ENCODE measurements at places on chromosomes 11 and 22.

DNA sequence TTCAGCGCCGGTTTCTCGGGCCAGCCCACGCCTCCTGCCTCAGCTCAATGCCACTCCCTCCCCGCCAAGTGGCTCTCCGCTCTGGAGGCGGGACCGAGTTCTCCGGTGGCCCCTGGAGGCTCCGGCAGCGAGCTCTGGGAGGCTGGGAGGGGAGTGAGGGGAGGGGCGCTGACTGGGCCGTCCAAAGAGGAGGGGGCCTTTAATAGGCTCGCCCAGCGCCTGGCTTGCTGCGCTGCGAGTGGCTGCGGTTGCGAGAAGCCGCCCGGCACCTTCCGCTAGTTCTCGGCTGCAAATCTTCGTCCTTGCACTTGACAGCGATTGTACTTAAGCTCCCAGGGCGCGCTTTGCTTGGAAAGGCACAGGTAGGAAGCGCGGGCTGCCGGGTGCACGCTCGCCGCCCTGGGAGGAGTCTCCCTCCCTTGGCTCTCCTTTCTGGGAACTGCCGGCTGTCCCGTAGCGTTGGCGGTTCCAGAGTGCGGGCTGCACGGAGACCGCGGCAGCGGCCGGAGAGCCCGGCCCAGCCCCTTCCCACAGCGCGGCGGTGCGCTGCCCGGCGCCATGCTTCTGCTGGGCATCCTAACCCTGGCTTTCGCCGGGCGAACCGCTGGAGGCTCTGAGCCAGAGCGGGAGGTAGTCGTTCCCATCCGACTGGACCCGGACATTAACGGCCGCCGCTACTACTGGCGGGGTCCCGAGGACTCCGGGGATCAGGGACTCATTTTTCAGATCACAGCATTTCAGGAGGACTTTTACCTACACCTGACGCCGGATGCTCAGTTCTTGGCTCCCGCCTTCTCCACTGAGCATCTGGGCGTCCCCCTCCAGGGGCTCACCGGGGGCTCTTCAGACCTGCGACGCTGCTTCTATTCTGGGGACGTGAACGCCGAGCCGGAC lies at the start of gene ADAMTS15:
ADAMTS15 (plus strand) TSS at position 230 of the 894 bp plus-strand sequence; CDS start at position 559, 329 bp downstream.
- peak; percentile 87 for DNase-seq

DNA sequence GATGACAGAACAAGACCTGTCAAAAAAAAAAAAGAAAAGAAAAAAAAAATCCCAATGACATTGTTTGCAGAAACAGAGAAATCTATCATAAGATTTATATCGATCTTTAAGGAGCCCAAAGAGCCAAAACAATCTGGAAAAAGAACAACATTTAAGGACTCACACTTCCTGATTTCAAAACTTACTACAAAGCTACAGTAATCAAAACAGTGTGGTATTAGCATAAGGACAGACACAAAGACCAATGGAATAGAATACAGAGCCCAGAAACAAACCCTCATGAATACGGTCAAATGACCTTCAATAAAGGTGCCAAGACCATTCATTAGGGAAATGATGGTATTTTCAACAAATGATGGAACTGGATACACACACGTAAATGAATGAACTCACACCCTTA lies 12.2 kb downstream of the ARVCF start:
- DNase-seq: no peak

DNA sequence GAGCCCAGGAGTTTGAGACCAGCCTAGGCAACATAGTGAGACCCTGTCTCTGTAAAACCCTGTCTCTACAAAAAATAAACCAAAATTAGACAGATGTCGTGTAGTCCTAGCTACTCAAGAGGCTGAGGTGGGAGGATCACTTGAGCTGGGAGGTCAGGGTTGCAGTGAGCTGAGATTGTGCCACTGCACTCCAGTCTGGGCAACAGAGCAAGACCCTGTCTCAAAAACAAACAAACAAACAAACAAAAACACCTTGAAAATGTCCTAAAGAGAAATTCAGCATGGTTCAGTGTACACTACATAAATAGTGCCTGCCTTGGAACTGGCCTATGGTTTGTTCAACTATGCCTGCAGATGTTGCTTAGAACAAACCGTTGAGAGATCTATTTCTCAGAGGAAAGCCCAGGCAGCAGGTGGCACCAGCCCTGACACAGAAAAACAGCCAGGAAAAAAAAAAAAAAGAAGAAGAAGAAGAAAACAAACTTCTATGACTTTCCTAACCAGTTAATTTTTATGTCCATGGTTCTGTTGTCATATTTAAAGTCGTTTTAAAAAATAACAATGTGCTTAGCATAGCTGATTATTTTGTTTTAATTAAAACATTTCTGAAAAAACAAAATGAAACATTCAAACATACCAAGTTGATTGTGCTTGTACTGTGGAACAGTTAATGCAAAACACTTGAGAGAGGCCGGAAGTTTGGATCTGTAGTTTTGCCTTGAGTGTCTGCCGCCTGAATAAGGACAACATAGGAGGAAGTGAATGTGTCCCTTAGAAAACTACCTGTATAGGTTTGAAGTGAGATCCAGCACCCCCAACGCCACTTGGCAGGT lies 5.4 kb downstream of the KREMEN1 start:
- no peak for DNase-seq

DNA sequence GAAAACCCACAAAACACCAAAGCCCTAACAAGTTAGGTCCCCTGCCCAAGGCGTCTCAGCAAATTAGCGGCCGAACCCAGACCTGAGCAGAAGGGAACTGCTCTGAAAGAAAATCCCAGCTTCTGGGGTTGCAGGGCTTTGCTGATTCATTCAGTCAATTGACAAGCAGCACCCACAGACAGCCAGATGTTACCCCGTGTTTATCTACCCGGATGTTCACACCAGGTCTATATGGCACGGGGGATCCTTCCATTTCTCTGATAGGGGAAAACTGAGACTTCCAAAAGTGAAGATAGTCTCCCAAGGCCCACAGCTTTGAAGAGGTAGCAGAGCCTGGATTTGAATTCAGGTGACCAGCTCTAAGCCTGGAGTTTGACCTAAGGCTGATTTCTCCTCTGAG lies 14.0 kb upstream of the OAF start:
- DNase-seq: no peak

- DNase-seq: no peak
These were observed 1.1 kb downstream of the GTPBP1 start for GRCh38 chr22:38706901-38707195.

GRCh38 chr22:43292630-43293018 lies 50.5 kb downstream of the SCUBE1 start:
- no peak for DNase-seq

DNA sequence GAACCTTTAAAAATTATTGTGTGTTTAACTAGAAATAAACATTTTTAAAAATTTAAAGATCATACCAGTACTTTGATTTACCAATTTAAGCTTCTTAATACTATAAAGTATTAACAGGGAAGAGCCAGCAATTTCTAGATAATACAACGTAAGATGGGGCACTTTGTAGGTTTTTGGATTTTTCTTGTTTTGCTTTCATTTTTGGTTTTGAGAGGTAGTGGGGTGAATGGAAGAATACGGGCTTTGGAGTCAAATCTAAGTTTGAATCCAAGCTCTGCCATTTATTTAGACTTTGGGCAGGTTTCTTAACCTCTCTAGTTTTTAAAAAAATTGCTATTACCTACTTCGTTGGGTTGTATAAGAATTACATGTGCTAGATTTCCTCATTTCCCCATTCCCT lies 44.9 kb downstream of the CSTPP1 start:
- no peak for DNase-seq

GRCh38 chr11:19792510-19792909 lies 79.9 kb downstream of the NAV2 start:
- DNase-seq: no peak

- no peak for DNase-seq
These were observed 3.2 kb downstream of the CHST1 start for GRCh38 chr11:45662096-45662664.

- no peak for DNase-seq
These were observed 132.2 kb upstream of the PITPNB start for GRCh38 chr22:28051091-28051786.

DNA sequence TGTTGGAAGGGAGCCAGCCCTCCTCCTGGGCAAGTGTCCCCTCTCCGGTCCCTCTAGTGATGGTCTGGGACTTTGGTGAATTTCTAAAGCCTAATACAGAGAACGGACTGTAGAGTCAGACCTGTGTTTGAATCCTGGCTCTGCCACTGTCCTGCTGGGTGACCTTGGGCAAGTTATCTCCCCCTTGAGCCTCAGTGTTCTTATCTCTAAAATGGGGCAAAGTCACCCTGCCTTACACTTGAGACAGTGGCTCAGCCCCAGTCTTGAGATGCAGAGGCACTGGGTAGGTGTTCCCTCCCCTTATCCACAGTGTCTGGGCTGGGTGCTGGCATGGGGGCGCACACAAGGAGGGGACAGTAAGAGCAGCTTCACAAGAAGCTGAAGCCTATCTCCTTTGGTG lies 20.9 kb downstream of the DGAT2 start:
- no peak for DNase-seq

GRCh38 chr22:43131773-43132501 lies 11.3 kb downstream of the MCAT start:
- DNase-seq: no peak

GRCh38 chr11:30412509-30412908 lies 89.6 kb downstream of the ARL14EP start:
- no peak for DNase-seq

DNA sequence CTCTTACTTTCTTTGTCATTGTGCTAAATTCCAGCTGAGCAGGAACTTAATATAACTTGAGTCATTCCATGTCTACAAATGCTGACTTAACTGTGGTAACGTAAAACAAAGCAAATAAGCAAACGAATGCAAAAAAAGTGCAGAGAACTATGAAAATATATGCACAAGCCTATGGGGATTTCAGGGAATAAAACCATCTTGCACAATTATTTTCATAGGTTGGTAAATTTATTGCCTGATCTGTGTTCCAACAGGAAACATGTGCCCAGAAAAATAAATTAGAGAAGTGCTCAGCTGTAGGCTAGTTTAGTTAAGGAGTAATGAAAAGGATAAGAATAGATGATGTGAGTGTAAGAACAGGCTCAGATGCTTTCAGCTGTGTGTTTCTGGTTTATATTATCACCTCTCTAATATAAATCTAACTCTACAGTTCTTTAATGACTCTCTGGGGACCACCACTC lies 1169.3 kb downstream of the LRRC4C start:
- peak; percentile 2 for DNase-seq

- DNase-seq: no peak
These were observed 214.4 kb upstream of the BLID start for GRCh38 chr11:122330279-122330965.

DNA sequence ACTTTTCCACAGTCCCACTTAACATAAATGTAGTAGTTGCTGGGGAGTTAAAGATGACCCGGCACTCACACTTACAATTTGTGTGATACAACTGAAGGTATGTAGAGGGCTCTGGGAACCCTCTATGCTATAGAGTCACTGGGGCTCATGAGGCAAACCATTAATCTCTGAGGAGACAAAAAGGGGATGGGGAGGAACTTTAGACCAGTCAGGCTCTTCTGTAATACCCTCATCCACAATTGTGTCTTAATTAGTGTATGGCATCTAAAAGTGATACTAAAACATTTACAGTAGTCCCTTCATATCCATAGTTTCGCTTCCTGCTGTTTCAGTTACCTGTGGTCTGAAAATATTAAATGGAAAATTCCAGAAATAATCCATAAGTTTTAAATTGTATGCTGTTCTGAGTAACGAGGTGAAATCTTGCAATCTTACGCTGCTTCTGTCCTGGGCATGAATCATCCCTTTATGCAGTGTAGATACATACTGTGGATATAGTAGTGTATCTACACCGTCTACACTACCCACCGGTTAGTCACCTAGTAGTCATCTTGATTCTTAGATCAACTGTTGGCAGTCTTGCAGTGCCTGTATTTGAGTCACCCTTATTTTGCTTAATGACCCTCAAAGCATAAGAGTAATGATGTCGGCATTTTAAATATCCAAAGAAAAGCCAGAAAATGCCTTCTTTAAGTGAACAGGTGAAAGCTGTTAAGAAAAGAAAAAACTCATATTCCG lies 12.2 kb downstream of the CBL start:
- DNase-seq: peak; percentile 57

GRCh38 chr22:46086577-46087335 lies 63.6 kb upstream of the PPARA start:
- DNase-seq: peak; percentile 71

DNA sequence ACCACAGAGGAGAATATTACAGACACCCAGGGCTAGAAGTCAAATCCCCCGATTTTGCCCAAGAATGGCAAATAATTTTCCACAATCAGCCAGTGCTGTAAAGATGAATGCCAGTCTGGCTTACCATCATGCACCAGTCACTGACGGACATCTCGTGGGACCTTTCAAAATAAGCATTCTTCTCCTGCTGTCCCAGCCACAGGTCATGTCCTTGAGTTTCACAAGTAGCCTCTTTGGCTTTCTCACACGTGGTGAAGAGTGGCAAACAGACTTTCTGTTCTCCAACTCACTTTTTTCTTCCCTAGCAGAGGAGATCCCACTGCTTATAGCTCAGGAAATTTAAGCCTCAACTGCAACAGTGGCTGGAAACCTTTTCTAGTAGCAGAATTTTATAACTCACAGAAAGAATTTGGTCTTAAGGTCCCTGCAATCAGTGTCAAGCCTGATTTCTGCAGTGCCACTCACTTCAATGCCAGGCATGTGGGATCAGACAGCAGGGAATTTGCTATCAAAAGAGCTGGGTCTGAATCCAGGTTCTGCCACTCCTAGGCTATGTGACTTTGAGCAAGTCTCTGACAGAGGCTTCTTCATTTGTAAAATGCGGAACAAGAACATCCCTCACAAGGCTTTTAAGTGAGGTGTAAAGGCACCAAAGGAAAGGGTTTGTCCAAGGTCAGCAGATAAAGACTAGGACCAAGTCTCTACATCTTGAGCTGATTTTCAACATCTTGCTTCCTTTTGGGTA lies 3.6 kb downstream of the PIK3IP1 start:
- DNase-seq: no peak

- no peak for DNase-seq
These were observed 33.0 kb downstream of the CHID1 start for GRCh38 chr11:877565-877964.

DNA sequence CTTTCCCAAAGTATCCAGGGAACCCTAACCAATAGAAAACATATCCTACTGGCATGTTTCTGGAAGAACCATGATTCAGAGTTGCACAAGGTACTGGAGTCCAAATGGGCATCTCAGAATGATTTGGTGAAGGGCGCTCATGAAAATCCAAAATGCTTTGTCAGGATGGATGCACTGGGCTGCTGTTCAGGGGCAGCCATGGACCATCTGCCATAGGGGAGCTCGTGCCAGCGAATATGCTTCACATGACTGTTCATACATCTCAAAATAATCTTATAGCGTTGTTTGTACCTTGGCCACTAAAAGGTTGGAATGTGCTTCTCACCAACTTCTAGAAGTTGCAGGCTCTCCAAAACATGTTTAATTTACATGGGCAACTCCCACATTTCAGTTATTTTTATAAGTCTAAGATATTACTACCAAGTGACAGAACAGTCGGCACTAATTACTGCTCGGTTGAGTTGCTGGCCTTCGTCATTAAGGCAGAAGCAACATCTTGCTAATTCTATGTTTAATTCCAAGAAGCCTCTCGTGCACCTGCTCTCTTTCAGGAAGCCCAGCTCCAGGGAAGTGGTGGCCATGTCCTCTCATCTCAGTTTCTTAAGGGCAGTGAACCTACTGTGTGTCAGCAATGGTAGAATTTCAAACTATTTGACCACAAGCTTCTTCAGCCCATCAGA lies 1497.7 kb downstream of the TBC1D22A start:
- DNase-seq: no peak

Measured in fibroblast of gingiva (primary cell).